ENCODE measurements at places on chromosomes 13 and 19.

DNA sequence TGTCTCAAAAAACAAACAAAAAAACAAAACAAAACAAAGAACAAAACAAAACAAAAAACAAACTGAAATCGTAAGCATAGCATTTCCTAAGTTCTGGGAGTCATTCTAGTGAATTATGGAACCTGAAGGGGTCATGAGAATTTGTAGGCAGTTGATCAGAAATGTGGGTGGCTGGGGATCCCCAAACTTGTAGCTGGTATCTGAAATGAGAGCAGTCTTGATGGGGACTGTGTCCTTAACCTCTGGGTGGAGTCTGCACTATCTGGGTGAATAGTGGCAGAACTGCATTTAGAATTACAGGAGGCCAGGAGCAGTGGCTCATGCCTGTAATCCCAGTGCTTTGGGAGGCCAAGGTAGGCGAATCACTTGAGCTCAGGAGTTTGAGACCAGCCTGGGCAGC, 6.1 kb downstream of the CLEC4G start:
- no peak for DNase-seq

DNA sequence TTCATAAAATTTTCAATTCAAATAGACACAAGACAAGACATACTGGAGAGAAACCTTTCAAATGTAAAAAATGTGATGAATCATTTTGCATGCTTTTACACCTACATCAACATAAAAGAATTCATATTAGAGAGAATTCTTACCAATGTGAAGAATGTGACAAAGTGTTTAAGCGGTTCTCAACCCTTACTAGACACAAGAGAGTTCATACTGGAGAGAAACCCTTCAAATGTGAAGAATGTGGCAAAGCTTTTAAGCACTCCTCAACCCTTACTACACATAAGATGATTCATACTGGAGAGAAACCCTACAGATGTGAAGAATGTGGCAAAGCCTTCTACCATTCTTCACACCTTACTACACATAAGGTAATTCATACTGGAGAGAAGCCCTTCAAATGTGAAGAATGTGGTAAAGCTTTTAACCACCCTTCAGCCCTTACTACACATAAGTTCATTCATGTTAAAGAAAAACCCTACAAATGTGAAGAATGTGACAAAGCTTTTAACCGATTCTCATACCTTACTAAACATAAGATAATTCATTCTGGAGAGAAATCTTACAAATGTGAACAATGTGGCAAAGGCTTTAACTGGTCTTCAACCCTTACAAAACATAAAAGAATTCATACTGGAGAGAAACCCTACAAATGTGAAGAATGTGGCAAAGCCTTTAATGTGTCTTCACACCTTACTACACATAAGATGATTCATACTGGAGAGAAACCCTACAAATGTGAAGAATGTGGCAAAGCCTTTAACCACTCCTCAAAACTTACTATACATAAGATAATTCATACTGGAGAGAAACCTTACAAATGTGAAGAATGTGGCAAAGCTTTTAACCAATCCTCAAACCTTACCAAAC, 24.6 kb upstream of the ZNF431 start:
- DNase-seq: no peak

GRCh38 chr19:18478545-18479311, 40.8 kb upstream of the ISYNA1 start:
- DNase-seq: peak; percentile 51

DNA sequence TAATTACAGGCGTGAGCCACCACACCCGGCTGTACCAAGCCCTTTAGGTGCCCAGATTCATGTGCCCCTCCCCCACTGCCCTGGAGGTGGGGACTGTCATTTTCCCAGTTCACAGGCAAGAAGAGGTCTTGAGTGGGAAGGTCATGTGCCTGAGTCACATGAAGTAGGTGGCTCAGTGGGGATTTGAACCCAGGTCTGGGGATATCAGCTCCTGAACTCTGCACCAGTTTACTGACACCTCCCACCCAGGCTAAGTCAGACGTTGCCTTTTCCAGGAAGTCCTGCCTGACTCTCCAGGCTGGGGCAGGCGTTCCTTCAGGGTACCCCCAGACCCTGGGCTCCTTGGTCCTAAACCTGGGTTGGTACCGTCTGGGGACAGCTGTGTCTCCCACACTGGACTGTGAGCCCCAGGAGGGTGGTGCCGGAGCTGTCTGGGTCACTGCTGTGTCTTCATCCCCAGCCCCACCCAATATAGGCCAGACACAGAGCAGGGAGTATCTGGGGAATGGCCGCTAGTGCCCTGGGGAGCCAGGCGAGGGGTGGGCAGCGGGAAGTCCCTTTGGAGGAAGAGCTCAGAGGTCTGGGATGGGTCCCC, 8.6 kb downstream of the VASP start:
- no peak for DNase-seq

- DNase-seq: peak; percentile 9
Measured at GRCh38 chr19:9735986-9736385, 32.6 kb downstream of the ZNF846 start.

- DNase-seq: no peak
Measured at GRCh38 chr13:107852072-107852471, 363.3 kb downstream of the LIG4 start.

DNA sequence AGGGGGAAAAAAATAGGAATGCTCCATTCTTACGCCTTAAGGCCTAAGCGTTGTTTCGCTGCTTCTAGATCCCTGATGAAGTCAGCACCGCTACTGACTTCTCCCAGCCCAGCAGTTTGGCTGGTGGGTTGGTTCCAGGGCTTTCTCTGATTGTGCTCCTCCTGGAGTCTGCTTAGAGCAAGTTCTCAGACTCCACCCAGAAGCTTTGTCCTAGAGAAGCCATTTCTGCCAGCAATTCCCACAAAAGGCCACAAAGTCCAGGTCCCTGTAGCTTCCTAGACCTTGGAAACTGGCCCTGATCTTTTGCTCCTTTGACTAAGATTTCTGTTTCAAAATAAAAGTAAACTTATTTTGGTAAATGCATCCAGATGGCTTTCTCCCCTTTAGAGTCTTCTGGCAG, 65.4 kb downstream of the KCTD12 start:
- no peak for DNase-seq

DNA sequence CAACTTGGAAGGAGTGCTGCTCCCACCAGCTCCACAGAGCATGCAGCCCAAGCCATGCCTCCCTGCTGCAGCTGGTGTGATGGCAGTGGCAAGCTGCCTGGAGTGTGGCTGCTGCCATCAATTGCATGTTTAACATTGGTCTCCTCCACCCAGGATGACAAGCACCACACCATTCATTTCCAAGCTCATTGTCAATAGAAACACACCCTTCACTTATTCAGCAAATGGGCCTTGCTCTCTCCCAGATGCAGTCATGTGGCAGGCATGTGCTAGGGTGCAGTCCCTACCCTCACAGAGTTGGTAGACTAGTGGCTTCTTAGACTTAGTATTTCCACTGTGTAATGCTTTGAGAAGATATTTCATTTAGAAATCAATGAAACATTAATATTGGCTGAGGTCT, 70.8 kb upstream of the FGF14 start:
- DNase-seq: no peak

GRCh38 chr13:45995245-45995644, 57.3 kb downstream of the ZC3H13 start:
- no peak for DNase-seq

DNA sequence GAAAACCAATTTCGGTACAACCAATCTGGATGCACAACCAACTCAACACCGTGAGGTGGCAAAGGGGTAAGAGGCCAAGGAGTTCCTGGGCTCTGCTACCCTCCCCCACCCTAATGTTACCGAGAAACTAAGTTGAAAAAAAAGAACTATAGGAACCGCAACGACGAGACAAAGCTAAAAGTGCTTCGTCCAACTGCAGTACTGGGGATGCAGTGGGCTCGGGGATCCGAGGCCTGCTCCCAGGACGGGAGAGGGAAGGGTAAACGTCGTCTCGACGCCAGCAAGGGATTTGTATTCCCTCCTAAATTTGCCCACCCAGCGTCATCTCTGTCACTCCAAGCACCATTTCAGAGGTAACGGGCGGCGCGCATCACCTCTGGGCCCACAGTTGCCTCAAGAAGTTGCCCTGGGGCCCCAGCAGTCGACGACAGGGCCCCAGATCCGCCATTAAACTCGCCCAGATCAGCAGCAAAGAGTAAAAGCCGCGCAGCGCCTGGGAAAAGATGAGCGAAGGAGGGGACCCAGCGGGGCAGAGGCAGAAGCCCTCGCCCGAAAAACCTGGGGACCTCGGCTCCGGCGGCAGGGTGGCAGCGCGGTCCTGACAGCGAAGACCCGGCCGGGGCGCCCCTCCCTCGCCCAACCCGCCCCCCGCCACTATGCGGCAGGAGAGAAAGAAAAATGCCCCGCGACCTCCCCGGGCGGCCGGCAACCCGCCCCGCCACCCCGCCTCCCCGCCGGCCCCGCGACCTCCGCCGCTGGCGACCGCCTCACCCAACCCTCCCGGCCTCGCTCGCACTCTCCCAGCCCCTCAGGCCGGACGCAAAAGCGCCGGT, 752 bp downstream of the ZMYM5 start:
- peak; percentile 40 for DNase-seq

- DNase-seq: peak; percentile 70
Measured at GRCh38 chr19:13804830-13805683, 9.8 kb downstream of the ZSWIM4 start.

DNA sequence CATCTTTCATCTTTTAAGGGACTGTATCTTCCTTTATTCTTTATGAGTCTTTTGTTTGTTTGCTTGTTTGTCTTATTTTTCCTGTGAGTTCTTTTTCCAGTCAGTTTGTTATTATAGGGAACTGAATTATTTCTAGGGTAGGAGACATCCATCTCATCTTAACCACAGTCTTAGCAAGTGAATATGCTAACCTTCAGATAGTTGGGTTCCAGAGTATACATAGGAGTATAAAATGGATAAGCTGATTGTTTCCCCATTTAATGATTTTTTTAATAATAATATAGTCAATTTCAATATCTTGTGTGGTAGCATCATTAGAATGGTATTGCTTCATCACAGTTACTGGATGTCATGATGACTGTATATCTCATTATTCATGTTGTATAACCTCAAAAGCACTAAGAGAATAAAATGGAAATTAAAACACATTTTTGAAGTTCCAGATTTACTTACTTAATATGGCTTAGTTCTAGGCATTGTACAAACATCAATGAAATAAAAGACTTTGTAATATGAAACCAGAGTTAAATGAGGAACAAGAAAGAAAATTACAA, 33.0 kb downstream of the GPC6 start:
- DNase-seq: no peak

GRCh38 chr19:17419154-17419620, 660 bp upstream of the MVB12A start:
- DNase-seq: no peak

Measured in BE2C (cell line).